Chondrocyte (in vitro differentiated cells): ENCODE measurements at places on chromosomes 4 and X. TPM values are rescaled to one million over a fixed set of nuclear protein-coding genes. Genes with fewer than 3 reads are reported as not detected.

Gene ASB12
- total RNA-seq = 0.27 to 0.44 TPM in 2 of 3 replicates, not detected in the other

Gene TIGD2
- 4.3 to 5.2 TPM (median 5.1 TPM) in 3 replicates for total RNA-seq

Gene PIGA
- 7.1 to 8.2 TPM (median 8.2 TPM) in 3 replicates for total RNA-seq

Gene GPR82
- not detected in 3 replicates for total RNA-seq

Gene ASB5
- total RNA-seq = 0.90 TPM in 1 of 3 replicates, not detected in the others

GRCh38 chrX:53085661-53086229 is 3.6 kb downstream of the TSPYL2 start:
- DNase-seq = no peak
- H3K27me3 ChIP-seq = no peaks in the 10 kb centered on the region
- no peak overlapping the region for H3K4me3 ChIP-seq
- H3K4me1 ChIP-seq = peaks cover 51% of the 10 kb centered on the region
- no peak overlapping the region for H3K27ac ChIP-seq

DNA sequence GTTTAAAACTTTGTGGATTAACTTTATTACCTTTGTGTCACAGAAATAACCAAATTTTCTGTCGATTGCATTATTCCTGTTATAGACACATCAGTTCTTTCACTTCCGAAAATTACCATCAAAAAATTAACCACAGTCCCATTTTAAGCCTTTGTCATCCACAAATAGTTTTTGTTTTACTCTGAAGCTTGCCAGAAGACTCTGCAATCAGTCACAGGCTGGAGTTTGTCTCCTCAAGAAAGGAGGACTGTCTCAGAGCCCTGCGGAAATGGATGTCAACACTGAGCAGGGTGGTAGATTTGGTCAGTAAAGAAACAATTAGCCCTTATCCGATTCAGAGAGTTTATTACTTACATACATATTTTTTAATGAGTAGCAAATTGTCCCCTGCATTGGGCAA is 20.1 kb upstream of the TCEAL4 start:
- no peak for DNase-seq
- H3K4me3 ChIP-seq = no peak overlapping the region
- H3K27ac ChIP-seq = no peak overlapping the region
- H3K4me1 ChIP-seq = no peaks in the 10 kb centered on the region
- no peaks in the 10 kb centered on the region for H3K36me3 ChIP-seq
- peaks cover 2% of the 10 kb centered on the region for H3K27me3 ChIP-seq

GRCh38 chr4:183223053-183223452 is 97.0 kb downstream of the CLDN22 start:
- peaks cover 2% of the 10 kb centered on the region for H3K36me3 ChIP-seq
- H3K27me3 ChIP-seq = no peaks in the 10 kb centered on the region
- peaks cover 14% of the 10 kb centered on the region for H3K4me1 ChIP-seq
- DNase-seq = no peak

DNA sequence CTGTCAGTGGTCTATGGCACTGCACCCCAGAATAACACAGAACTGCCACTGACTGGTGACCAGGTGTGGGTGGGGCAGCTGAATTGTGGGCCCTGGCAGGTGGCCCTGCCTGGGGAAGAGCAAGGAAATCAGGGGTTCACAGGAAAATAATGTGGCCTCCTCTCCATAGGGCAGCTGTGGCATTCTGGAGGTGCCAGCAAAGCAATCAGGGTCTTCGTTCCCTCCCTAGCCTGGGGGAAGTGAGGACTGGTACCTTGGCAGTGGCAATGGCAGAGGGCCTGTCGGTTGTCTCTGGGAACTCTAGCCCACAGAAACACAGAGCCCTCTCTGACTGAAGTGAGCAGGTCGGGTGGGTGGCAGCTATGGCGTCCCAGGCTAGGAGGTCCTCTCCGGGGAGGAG is 223.0 kb downstream of the GRIA2 start:
- no peaks in the 10 kb centered on the region for H3K36me3 ChIP-seq
- H3K4me1 ChIP-seq = peaks cover 10% of the 10 kb centered on the region
- DNase-seq = no peak
- H3K27me3 ChIP-seq = no peaks in the 10 kb centered on the region
- H3K4me3 ChIP-seq = no peak overlapping the region
- H3K27ac ChIP-seq = no peak overlapping the region

GRCh38 chrX:104253567-104254441 is 929 bp downstream of the ESX1 start:
- H3K27ac ChIP-seq = no peak overlapping the region
- H3K4me3 ChIP-seq = peak overlapping the region; percentile 49
- H3K36me3 ChIP-seq = peaks cover 2% of the 10 kb centered on the region

- no peak for DNase-seq
- H3K36me3 ChIP-seq = no peaks in the 10 kb centered on the region
- H3K4me3 ChIP-seq = no peak overlapping the region
- H3K27me3 ChIP-seq = peaks cover 6% of the 10 kb centered on the region
Measured at GRCh38 chr4:41324861-41325260, 68.1 kb downstream of the UCHL1 start.

GRCh38 chr4:186604124-186604807 is 48.9 kb upstream of the MTNR1A start:
- H3K27me3 ChIP-seq = no peaks in the 10 kb centered on the region
- H3K4me1 ChIP-seq = peaks cover 35% of the 10 kb centered on the region
- peak overlapping the region; percentile 60 for H3K27ac ChIP-seq
- no peak for DNase-seq
- H3K4me3 ChIP-seq = no peak overlapping the region

DNA sequence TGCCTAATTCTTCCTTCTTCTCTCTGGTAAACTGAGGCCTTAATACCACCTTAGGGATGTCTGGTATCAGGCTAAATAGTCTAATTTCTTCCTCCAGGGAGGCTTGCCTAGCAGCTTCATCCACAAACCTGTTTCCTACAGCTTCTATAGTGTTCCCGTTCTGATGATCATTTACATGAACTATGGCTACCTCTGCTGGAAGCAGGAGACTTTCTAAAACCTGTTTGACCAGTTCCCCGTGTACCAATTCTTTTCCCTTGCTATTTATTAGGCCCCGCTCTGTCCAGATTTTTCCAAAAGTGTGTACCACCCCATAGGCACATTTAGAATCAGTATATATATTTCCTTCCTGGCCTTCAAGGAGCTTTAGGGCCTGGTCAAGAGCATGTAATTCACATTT is 5.8 kb upstream of the USP38 start:
- peaks cover 12% of the 10 kb centered on the region for H3K4me1 ChIP-seq
- H3K36me3 ChIP-seq = peaks cover 18% of the 10 kb centered on the region
- H3K27ac ChIP-seq = no peak overlapping the region
- no peaks in the 10 kb centered on the region for H3K27me3 ChIP-seq
- no peak overlapping the region for H3K4me3 ChIP-seq

DNA sequence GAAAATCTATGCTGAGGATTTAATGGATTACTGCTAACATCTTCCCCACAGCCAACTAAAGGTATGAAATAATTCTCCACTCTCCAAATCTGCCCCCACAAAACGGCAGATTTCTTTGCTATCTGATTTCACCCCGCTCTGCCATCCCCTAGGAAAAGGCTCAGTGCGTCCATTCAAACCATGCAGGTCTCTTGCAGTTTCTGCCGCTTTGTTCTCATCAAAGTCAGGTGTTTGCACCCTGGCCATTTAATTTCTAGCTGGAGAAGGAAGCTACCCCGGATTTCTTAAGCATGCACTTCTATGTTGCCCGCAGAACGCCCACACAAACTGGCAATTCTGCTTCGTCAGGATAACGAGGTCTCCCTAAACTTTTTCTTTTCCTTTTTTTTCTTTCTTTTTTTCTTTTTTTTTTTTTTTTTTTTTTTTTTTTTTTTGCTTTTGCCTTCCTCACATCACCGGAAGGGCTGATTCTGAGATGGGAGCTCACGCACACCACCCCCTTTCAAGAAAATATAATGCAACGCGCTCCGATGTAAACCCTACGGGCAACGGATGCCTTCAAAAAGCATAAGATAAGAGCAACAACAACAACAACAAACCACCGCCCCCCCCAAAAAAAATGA is 3.3 kb downstream of the NLGN4X start:
- peak overlapping the region; percentile 74 for H3K4me3 ChIP-seq
- H3K27me3 ChIP-seq = peaks cover 44% of the 10 kb centered on the region
- peaks cover 20% of the 10 kb centered on the region for H3K4me1 ChIP-seq
- H3K36me3 ChIP-seq = no peaks in the 10 kb centered on the region

DNA sequence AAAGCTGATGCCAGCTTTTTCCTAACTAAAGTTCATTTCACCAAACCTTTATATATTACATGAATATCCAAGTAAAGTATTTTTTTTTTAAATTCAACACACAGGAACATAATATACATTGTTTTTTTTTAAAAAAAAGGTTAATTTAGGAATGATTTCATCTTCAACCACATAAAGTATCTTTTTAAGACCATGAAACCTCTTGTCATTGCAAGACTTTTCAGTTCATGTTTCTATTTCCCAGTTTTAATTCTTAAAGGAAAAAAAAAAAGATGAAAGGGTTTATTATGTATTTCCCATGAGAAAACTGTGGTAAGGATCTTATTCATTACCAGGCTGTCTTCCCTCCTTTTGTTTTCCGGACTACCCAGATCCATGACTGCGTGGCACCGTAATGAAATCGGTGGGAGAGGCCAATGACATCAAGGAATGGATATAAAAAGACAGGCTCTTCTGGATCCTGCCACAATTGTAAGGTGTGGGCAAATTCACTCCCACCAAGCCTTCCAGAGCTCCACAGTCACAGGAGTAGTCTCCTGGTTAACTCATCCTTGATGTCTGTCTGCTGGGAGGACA is 84.7 kb upstream of the CBR4 start:
- H3K4me3 ChIP-seq = no peak overlapping the region
- H3K4me1 ChIP-seq = peaks cover 28% of the 10 kb centered on the region
- DNase-seq = no peak
- H3K27ac ChIP-seq = no peak overlapping the region
- H3K36me3 ChIP-seq = peaks cover 19% of the 10 kb centered on the region

DNA sequence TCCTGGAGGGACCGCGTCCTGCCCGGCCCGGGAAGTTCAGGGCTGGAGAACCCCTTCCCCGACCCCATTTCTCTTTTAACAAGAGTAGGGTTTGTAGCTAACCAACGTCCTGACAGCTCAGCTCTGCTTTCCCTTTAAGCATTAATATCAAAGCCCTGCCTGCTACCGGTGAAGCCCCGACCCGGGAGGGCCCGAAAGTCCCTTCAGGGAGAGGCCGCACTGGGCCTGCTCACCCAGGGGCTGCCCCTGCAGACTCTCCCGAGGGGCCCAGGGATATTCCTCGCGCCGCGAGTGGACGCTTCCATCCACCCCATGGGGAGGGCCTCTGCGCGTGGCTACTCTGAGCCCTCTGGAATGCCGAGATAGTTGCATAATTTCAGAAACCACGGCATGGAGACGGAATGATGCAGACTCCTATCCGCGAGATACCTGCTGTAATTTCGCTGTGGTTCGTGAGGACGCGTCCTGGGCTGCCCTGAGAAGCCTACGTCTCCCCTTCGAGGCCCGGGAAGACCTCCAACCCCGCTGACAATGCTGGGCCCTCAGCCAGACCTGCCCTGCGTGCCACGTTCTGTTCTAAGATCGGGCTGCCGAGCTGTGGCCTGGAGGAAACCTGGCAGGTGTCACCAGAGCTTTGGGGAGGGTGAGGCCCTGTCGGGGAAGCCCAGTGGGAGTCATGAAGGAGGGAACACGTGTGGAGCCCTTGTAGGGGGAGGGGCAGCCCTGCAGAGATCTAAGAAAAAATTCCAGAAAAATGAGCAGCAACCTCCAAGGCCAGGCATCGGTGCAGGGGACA is 999 bp upstream of the CTBP1 start:
- H3K27me3 ChIP-seq = no peaks in the 10 kb centered on the region
- H3K27ac ChIP-seq = peak overlapping the region; percentile 79
- DNase-seq = peak; percentile 84
- H3K36me3 ChIP-seq = peaks cover 22% of the 10 kb centered on the region
- H3K4me3 ChIP-seq = peak overlapping the region; percentile 66

DNA sequence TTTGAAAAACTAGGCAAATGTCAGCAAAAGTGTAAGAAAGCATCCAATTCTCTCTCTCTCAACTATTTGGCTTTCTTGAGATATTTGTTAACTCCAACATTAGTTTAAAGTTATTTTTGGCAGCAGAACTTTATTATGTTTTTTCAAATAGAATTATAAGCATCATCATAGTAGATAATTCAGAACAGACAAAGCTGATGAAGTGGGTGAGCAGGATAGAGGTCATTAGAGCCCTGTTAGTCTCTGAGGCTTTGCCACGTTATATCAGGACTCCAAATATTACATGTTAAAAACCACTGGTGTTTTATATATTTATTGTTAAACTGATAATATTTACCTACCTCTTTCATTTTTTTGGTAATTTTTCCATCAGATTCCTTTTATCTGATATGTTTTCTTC is 903.0 kb downstream of the FSTL5 start:
- no peak overlapping the region for H3K4me3 ChIP-seq
- no peak overlapping the region for H3K27ac ChIP-seq
- no peaks in the 10 kb centered on the region for H3K4me1 ChIP-seq

DNA sequence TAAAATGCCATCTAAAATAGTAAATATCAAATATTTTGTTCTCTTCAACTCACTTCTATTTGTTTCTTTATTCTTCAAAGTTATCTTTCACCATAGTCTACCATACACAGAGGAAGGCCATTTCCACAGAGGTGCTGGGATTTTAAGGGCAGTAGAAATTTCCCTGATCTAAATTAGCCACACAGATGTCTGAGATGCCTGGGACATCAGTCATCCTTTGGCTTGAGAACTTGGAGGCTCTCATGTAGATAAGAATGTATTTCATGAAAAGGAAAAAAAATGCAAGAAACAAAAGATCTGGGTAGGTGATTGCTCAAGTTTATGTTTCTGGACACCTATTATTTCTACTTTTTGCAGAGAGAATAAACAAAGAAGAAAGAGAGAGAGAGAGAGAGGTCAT is 1008.2 kb downstream of the NLGN4X start:
- no peak for DNase-seq
- no peaks in the 10 kb centered on the region for H3K36me3 ChIP-seq
- H3K4me1 ChIP-seq = no peaks in the 10 kb centered on the region

DNA sequence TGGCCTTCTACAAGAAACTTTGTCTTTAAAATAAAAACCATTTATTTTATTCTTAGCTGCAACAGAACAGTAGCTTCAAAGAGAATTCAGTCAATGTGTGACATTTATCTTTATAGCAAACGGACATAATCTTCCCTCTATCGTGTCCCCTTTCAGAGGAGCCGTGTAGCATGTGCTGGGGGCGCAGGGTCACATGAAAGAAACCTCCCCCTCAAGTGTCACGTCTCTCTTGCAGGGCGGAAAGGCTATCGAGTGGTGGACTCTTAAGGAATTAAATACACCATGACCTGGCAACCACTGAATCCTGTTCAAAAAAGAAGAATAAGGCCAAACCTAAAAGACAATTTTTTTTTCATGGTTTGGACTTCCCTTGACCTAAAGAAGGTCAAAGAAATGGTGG is 40.2 kb downstream of the ZNF827 start:
- peaks cover 13% of the 10 kb centered on the region for H3K4me1 ChIP-seq
- no peak overlapping the region for H3K4me3 ChIP-seq
- no peak for DNase-seq
- H3K27me3 ChIP-seq = no peaks in the 10 kb centered on the region
- peaks cover 18% of the 10 kb centered on the region for H3K36me3 ChIP-seq

DNA sequence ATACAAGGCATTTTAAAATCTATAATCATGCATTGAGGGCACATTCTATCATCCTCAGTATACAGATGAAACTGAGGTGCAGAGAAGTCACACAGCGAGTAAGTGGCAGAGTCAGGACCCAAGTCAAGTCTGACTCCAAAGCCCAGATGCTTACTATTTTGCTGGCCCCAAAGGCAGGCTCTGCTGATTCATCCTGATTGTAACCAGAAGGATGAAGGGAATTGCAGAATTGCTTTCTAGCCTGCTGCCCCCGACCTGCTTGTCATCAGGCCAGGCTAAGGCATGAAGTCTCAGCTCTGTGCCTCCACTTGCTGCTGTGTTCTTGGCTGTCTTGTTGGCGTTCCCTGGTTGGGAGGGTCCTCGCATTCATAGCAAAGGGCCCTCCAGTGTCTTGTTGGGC is 62.7 kb downstream of the SLC9A6 start:
- DNase-seq = no peak
- no peak overlapping the region for H3K4me3 ChIP-seq
- H3K27me3 ChIP-seq = no peaks in the 10 kb centered on the region
- no peak overlapping the region for H3K27ac ChIP-seq
- peaks cover 3% of the 10 kb centered on the region for H3K36me3 ChIP-seq
- H3K4me1 ChIP-seq = peaks cover 34% of the 10 kb centered on the region
